ENCODE measurements at places on chromosomes 3 and 15.

GRCh38 chr3:94081884-94082283 is 19.0 kb downstream of the NSUN3 start:
- DNase-seq: no peak

DNA sequence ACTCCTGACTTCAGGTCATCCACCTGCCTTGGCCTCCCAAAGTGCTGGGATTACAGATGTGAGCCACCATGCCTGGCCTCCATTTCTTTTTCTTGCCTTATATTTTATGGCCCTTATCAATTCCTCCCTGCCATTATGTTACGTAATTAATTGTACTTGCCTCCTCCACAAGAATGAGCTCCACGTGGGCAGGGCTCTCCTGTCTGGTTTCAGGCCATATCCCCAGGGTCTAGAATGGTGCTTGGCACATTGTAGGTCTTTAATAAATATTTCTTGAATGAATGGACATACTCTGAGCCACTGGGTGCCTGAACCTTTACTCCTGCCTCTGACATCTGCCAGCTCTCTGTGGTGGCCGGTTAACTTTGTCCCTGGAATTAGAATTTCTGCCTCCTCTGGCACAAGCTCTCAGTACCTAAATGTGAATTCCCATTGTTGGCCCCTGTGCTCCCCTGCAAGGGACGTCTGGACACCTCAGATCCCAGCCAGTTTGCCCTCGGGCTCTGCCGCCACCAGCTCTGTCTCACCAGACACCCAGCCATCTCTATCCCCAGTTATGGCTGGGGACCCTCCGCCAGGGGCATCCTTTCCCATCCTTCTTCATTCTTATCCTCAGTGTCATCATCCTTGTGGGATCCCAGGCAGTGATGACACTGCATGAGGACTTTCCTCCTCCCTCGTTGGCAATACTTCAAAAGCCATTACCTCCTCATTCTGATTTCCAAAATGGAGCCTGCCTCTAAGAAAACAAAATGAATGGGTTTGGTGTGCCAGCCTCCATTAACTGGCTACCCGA is 165.6 kb upstream of the SMAD3 start:
- DNase-seq: no peak

DNA sequence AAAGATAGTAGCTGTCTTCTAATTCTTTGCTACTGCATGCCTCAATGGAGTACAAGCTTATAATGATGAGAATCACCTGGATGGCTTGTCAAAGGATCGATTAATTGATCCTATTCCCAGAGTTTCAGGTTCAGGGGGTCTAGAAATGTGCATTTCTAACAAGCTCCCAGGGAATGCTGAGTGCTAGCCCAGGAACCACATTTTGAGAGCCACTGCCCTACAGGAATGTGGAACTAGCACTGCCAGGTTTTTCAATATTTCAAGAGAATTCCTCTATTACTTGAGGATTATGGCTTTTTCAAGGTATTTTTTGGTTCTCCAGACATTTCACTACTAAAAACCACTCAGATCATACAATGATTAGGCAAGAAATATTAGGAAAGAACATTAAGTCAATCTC is 52.7 kb downstream of the RARB start:
- no peak for DNase-seq

DNA sequence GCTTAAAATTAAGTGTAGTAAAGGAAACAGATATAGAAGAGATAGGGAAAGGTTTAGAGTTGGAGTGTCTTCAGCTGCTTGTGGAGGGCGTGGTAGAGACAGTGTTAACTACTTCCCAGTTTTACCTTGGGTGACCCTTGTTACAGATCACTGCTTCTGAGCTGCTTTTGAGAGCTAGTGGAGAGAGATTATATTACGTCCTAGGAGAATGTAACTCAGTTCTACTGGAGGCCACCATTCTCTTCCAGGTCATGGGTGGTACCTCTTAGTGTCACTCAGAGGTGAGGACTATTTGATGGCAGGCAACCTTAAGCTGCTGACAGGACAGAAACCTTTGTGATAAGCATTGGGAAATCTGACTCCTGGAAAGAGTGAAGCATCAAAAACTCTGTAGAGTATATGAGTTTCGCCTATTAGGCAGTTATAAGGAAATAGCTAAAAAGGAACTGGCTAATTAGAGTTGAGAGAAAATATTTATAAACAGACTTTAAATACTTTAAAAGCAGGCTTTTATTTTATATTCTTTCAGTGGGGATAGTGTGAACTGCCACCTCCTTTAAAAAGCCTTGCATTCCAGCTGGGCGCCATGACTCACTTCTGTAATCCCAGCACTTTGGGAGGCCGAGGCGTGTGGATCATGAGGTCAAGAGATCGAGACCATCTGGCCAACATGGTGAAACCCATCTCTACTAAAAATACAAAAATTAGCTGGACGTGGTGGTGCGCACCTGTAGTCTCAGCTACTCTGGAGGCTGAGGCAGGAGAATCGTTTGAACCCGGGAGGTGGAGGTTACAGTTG is 106.5 kb downstream of the ZNF609 start:
- no peak for DNase-seq

GRCh38 chr3:121529308-121529707 is 16.5 kb downstream of the POLQ start:
- no peak for DNase-seq

DNA sequence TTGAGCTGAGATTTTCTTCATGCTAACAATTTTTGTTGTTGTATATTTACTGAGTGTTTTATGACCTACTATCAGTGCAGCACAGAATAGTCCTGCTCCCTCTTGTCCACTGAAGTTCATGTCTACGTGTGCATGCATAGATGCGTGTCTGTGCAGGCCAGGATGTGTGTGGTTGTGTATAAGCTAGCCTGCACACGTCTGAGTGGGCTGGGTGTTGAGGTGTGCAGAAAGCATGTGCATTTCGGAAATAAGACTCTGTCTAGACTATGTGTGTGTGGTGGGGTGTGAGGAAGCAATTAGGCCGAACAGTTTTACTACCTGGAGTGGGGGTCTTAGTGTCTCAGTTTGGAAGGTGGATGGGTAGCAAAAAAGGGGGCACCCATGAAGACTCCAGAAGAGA is 39.2 kb downstream of the ATP2B2 start:
- DNase-seq: no peak

- DNase-seq: no peak
Observed at GRCh38 chr3:58952128-58952917, 97.5 kb downstream of the CFAP20DC start.

- DNase-seq: no peak
Observed at GRCh38 chr3:167711439-167711838, 23.3 kb downstream of the PDCD10 start.

DNA sequence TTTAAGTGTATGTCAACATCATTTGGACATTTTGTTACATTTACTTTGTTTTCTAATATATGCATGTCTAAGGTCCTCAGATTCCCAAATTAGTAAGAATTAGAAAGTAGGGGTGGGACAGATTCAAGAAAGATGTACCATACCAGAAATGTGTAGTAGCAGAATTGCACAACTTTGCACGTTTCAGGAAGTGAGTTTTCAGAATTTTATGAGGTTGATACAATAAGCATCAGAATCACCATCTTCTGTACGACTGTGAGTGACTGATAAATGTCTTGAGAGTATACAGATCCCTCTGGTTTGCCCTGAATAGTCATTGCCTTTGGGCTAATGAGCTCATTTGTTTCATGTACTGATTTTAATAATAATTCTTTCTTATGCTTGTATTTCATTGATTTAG is 9.3 kb downstream of the ARIH2 start:
- no peak for DNase-seq

GRCh38 chr3:169554611-169555010 is 108.9 kb downstream of the MECOM start:
- DNase-seq: no peak

- no peak for DNase-seq
Observed at GRCh38 chr3:15800780-15801179, 3.0 kb upstream of the ANKRD28 start.

- no peak for DNase-seq
Observed at GRCh38 chr3:114411811-114412803, 118.3 kb downstream of the TIGIT start.

DNA sequence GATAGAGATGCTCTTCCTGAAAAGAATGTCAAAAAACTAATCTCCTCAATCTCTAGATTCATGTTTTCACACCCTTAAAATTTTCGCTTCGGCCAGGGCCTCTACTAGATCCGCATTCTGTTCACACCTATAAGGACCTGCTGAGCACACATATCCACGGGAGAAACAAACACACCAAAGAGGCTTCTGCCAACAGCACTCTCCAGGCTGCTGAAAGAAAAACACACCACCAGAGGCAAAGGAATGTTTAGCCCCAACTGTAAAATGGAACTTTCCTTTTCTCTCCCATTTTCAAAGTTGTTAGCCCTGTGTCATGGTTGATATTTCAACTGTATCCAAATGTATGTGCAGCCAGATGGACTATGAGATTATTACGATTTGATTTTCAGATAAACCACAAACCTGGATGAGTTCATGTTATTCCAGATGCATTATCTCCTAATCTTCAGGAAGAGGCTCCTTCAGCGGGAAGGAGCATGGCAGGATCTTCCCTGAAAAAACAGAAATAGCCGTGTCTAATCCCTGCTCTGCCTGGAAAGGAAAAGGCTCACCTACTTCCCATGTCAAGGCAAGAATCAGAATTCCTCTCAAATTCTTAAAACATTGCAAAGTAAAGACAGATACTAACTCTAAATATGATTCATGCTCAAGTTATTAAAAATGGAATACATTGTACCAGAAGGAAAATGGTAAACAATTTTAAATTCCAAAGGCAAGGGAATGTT is 442.7 kb upstream of the NR2F2 start:
- DNase-seq: no peak

DNA sequence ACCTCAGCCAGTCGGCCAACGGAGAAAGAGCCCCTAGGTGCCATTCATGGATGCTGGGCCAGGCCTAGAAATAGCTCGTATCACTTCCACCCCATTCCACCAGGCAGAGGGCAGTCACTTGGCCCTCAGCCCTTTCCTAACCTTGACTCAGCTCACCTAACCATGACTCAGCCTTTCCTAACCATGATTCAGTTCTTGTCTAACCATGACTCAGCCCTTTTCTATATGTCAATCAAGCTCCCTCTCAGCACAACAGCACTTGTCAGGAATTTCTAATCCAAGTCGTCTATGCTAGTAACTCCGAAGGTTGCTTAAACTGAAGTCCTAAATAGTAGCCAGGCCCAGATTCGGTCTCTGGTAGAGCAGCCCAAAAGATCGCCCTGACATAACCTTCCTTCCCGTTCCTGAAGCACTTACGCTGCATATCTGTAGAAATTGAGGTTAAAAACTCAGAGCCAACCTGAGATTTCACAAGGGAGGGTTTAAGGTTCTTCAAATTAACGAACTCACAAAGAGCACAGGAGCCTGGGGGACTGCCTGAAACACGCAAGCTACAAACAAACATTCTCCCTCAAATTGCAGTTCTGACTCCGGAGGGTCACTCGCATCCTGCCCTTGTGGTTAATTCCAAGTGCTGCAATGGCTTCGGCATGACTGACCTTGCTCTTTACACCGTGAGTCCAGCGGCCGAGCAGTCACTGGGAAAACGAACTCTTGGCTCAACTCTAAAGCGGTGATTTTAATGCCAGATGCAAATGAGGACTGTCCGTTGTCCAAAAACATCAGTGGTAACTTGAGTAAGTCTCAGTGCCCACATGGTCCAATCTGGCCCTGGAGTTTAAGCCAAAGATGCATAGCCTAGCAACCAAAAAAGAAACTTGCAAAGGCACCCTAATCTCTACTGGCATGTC is 99.9 kb downstream of the ADAMTS17 start:
- DNase-seq: no peak

- DNase-seq: no peak
Observed at GRCh38 chr15:60381148-60381788, 16.5 kb downstream of the ANXA2 start.

All from SHP77 treated with DMSO at 0.1 percent for 48 hours (cell line).